Kidney (tissue), 22 donors: ENCODE measurements at places on chromosomes 2 and 18. TPM values are rescaled to one million over a fixed set of nuclear protein-coding genes. Genes with fewer than 3 reads are reported as not detected.

Gene RND3
- 26.1 TPM for total RNA-seq

DNA sequence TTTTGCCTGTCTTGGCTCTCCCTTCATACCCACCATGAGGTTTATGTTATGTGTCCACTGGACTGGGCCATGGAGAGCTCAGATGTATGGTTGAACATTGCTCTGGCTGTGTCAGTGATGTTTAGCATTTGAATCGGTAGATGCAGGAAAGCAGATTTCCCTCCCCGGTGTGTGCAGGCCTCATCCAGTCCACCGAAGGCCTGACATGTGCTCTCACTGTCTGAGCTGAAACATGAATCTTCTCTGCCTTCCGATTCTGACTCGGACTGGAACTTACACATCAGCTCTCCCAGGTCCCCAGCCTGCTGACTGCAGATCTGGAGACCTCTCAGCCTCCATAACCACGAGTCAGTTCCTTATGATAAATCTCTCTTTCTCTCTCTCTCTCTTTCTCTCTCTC lies 72.4 kb upstream of the SLC66A3 start:
- no peak overlapping the region for H3K4me3 ChIP-seq
- DNase-seq = no peak
- no peaks in the 10 kb centered on the region for H3K27me3 ChIP-seq
- no peaks in the 10 kb centered on the region for H3K36me3 ChIP-seq
- H3K27ac ChIP-seq = no peak overlapping the region
- H3K4me1 ChIP-seq = no peaks in the 10 kb centered on the region

GRCh38 chr18:56276466-56276865 lies 361.9 kb downstream of the TXNL1 start:
- H3K36me3 ChIP-seq = no peaks in the 10 kb centered on the region
- H3K27ac ChIP-seq = no peak overlapping the region
- H3K4me3 ChIP-seq = no peak overlapping the region
- no peak for DNase-seq
- H3K27me3 ChIP-seq = no peaks in the 10 kb centered on the region

GRCh38 chr18:48193521-48194492 lies 215.4 kb downstream of the ZBTB7C start:
- H3K27me3 ChIP-seq = no peaks in the 10 kb centered on the region
- no peaks in the 10 kb centered on the region for H3K4me1 ChIP-seq
- DNase-seq = no peak

DNA sequence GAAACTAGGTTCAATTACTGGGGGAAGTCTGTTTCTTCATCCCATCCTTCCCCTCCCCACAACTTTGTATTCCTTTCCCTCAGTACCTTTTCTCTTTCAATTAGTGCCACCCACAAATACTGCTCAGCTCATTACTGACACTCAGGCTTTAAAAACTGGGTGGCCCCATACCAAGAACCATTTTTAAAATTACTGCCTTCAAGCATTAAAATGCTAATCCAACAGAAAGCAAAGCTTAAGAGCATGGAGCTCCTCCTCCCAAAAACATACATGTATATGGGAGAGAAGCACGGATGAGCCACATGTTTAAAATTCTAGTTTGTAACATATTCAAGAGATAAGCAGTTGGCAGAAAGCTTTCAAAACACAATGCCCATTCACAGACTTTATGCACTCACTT lies 44.0 kb downstream of the IRS1 start:
- H3K4me1 ChIP-seq = peaks cover 3% of the 10 kb centered on the region
- no peaks in the 10 kb centered on the region for H3K27me3 ChIP-seq
- H3K36me3 ChIP-seq = no peaks in the 10 kb centered on the region
- no peak overlapping the region for H3K4me3 ChIP-seq
- no peak for DNase-seq

GRCh38 chr2:15134957-15135356 lies 426.2 kb downstream of the NBAS start:
- H3K4me3 ChIP-seq = no peak overlapping the region
- no peaks in the 10 kb centered on the region for H3K36me3 ChIP-seq
- no peak overlapping the region for H3K27ac ChIP-seq

DNA sequence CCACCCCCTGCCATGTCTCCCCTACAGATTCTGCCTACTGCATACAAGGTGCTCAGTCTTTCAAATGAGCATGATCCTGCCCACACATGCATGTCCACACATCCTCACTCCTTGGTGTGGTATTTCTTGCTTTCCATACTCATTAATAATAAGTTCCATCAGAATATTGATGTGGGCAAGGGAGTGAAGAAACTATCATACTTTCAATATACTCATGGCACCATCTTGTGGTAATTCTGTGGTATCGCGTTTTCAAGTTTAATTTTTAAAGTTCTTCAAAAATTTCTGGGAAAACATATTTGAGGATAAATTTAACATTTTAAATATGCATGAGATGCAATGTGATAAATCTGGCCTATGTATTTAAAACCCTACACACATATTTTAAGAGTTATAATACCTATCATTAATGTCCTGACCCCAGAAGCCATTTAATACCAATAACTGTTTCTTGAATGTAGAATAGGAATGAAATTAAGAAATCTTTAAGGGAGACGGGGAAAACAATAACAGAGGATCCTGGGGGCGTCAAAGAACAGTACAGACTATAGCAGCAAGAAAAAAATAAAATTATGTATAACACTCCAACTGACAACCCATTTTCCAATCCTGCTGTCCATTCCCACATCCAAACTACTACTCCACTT lies 110.1 kb downstream of the ZNF385B start:
- no peak overlapping the region for H3K4me3 ChIP-seq
- DNase-seq = no peak
- H3K4me1 ChIP-seq = no peaks in the 10 kb centered on the region

Gene DSC1
- total RNA-seq = not detected

- H3K27ac ChIP-seq = no peak overlapping the region
- H3K27me3 ChIP-seq = no peaks in the 10 kb centered on the region
- no peaks in the 10 kb centered on the region for H3K4me1 ChIP-seq
- H3K4me3 ChIP-seq = no peak overlapping the region
- DNase-seq = no peak
Observed at GRCh38 chr2:220455351-220455990, 828.0 kb downstream of the SLC4A3 start.

Gene LHCGR
- total RNA-seq = not detected

- no peak overlapping the region for H3K27ac ChIP-seq
- peak; percentile 79 for DNase-seq
- H3K27me3 ChIP-seq = no peaks in the 10 kb centered on the region
- H3K4me3 ChIP-seq = no peak overlapping the region
- H3K4me1 ChIP-seq = no peaks in the 10 kb centered on the region
- no peaks in the 10 kb centered on the region for H3K36me3 ChIP-seq
Observed at GRCh38 chr2:75432761-75433361, 127.9 kb downstream of the EVA1A start.

- no peak overlapping the region for H3K4me3 ChIP-seq
- no peak overlapping the region for H3K27ac ChIP-seq
- H3K27me3 ChIP-seq = no peaks in the 10 kb centered on the region
- DNase-seq = no peak
- H3K36me3 ChIP-seq = no peaks in the 10 kb centered on the region
Observed at GRCh38 chr2:69685321-69686048, 41.9 kb upstream of the AAK1 start.

Gene LOXHD1
- 0.25 TPM for total RNA-seq
